ENCODE measurements at places on chromosomes 16 and 17. TPM values are rescaled to one million over a fixed set of nuclear protein-coding genes. Genes with fewer than 3 reads are reported as not detected.

Gene KRT25
- polyA plus RNA-seq = 0.19 TPM

Gene HSD17B1
- polyA plus RNA-seq = 3.3 TPM

Gene CDC27
- polyA plus RNA-seq = 44.6 TPM

Gene TP53TG3
- not detected for polyA plus RNA-seq

Gene PITPNM3
- 5.9 TPM for polyA plus RNA-seq

Gene UBN1
- polyA plus RNA-seq = 19.0 TPM

GRCh38 chr17:39719563-39720355 is 10.6 kb downstream of the MIEN1 start:
- no peak for DNase-seq

DNA sequence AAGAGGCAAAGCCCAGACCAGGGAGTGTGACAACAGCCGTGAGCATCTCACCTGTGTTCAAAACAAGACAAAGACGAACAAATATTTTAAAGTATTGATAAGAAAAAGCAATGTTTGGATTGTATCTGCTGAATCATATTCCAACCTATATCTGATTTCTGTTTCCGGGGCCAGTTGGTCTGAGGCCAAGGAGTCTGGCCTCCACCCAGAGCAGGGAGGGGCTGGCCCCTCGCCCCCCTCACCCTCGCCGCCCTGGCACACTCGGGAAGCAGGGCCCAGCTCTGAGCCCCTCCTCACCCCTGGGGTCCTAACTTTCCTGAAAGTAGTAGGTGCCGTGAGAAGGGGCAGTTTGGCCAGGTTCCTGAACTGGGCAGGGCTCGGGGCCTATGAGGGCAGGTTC is 48.0 kb downstream of the ACTG1 start:
- no peak for DNase-seq
